ENCODE measurements at places on chromosomes 7 and 10. TPM values are rescaled to one million over a fixed set of nuclear protein-coding genes. Genes with fewer than 3 reads are reported as not detected.

DNA sequence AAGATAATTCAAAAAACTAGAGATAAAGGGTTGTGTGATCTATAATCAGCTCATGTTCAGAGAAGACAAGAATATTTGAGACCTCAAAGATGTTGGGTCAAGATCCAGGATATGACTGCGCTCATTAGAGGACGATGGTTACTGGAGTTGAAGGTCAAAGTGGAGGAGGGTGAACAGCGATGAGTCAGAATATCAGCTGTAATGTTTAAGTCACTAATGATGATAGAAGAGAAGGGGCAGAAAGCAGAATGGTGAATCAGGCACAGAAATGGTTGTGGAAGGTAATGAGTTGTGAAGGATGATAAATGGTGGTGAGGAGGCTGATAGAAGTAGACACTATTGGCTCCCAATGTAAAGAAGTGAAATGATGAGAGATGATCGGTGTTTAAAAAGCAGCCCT is 540.3 kb downstream of the INHBA start:
- H3K36me3 ChIP-seq = no peaks in the 10 kb centered on the region
- H3K4me3 ChIP-seq = no peak overlapping the region
- no peak for DNase-seq
- no peaks in the 10 kb centered on the region for H3K27me3 ChIP-seq

- no peaks in the 10 kb centered on the region for H3K27me3 ChIP-seq
- no peaks in the 10 kb centered on the region for H3K4me1 ChIP-seq
- H3K36me3 ChIP-seq = no peaks in the 10 kb centered on the region
- H3K27ac ChIP-seq = no peak overlapping the region
Observed at GRCh38 chr10:58068809-58069208, 198.9 kb downstream of the IPMK start.

- no peaks in the 10 kb centered on the region for H3K27me3 ChIP-seq
- no peaks in the 10 kb centered on the region for H3K36me3 ChIP-seq
- no peak overlapping the region for H3K27ac ChIP-seq
- H3K4me1 ChIP-seq = no peaks in the 10 kb centered on the region
- no peak overlapping the region for H3K4me3 ChIP-seq
- no peak for DNase-seq
Observed at GRCh38 chr7:90752051-90752450, 155.9 kb downstream of the CDK14 start.

- peaks cover 62% of the 10 kb centered on the region for H3K4me1 ChIP-seq
- H3K27ac ChIP-seq = no peak overlapping the region
- H3K36me3 ChIP-seq = peaks cover 40% of the 10 kb centered on the region
- no peak for DNase-seq
- H3K27me3 ChIP-seq = no peaks in the 10 kb centered on the region
- no peak overlapping the region for H3K4me3 ChIP-seq
Observed at GRCh38 chr10:104318810-104319741, 19.2 kb downstream of the ITPRIP start.

DNA sequence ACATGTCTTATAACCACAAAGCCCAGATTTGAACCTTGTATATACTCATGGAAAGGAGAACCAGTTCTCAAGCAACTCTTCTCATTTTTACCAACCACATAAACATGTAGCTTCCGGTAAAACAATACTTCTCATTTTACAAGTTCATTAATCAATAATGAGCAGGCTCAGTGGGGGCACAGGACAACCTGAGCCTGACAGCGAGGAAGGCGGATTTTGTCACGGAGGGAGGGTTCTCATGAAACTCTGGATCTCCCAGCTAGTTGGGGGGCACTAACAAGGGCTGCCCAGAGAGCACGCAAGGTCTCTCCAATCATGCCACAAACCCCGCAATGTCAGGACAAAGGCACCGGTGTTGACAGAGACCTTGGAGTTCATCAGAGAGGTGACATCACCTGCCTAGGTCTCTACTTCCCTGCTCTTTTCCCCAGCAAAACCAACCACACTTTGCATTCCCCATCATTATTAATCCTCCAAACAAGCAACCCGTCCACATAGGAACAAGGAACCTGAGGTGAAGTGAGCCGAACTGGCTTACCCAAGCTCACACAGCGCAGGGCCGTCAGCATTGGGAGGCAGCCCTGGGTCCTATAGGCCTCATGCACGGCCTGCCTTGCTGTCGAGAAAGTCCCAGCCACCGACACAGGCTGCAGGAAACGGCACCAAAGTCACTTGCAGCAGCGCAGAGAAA is 192.1 kb upstream of the KLF14 start:
- H3K27me3 ChIP-seq = no peaks in the 10 kb centered on the region
- peaks cover 44% of the 10 kb centered on the region for H3K36me3 ChIP-seq
- no peak overlapping the region for H3K4me3 ChIP-seq

- peaks cover 14% of the 10 kb centered on the region for H3K4me1 ChIP-seq
- peak overlapping the region; percentile 36 for H3K4me3 ChIP-seq
- no peak overlapping the region for H3K27ac ChIP-seq
- H3K27me3 ChIP-seq = peaks cover 29% of the 10 kb centered on the region
- no peaks in the 10 kb centered on the region for H3K36me3 ChIP-seq
- peak; percentile 45 for DNase-seq
Observed at GRCh38 chr7:26398756-26399509, 107.3 kb downstream of the SNX10 start.

- no peaks in the 10 kb centered on the region for H3K4me1 ChIP-seq
- no peak overlapping the region for H3K27ac ChIP-seq
- H3K36me3 ChIP-seq = no peaks in the 10 kb centered on the region
- no peak for DNase-seq
- no peaks in the 10 kb centered on the region for H3K27me3 ChIP-seq
Observed at GRCh38 chr10:124010024-124010423, 83.4 kb downstream of the CHST15 start.

DNA sequence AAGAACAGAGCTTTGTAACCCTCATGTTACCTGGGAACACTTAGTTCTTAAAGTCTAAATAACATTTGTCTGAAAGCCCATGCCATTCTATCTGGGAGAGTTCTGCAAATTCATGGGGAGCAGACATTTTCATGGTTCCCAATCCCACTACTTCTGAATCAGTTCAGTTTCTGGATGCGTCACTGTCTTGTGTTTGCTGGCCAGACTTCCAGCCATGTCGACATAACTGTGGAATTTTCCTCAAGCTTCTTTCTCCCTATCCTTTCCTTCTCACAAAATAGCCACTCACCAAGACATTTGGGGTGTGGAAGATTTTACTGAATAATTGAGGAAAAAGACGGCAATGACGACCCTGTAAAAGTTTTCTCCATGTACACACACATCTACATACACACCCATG is 272.5 kb downstream of the NEBL start:
- no peak overlapping the region for H3K4me3 ChIP-seq
- no peaks in the 10 kb centered on the region for H3K4me1 ChIP-seq
- no peak overlapping the region for H3K27ac ChIP-seq
- H3K36me3 ChIP-seq = no peaks in the 10 kb centered on the region
- DNase-seq = no peak
- no peaks in the 10 kb centered on the region for H3K27me3 ChIP-seq

DNA sequence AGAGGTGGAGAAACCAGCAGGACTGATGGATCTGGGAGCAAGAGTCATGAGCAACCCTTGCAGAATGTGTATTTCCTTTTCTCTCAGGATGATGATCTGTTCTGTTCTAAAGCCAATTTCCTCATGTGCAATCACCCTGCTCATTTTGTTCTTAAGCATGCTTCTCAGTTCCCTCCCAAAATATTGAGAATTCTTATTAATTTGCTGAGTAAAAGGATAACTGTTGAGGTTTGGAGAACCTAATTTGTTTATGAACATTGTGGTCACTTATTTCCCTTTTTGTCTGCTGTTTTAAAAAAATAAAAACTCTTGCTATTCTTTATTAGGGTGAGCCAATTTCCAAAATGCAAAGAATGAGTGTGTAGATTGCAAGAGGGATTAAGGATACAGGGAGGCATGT is 106.8 kb downstream of the APBB1IP start:
- peaks cover 12% of the 10 kb centered on the region for H3K4me1 ChIP-seq
- peaks cover 75% of the 10 kb centered on the region for H3K36me3 ChIP-seq
- no peak overlapping the region for H3K27ac ChIP-seq

DNA sequence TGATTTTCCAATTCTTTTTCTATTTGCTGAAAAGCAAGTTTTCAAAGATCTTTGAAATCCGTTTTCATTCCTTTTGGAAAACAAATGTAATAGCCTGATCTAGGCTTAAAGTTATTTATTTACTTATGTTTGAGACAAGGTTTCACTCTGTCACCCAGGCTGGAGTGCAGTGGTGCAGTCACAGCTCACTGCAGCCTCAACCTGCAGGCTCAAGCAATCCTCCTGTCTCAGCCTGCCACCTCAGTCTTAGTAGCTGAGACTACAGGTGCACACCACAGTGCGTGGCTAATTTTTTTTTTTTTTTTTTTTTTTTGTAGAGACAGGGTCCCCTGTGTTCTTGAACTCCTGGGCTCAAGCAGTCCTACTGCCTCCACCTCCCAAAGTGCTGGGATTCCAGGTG is 4.6 kb downstream of the ST7 start:
- no peaks in the 10 kb centered on the region for H3K36me3 ChIP-seq
- H3K4me3 ChIP-seq = no peak overlapping the region
- H3K27ac ChIP-seq = no peak overlapping the region
- peaks cover 13% of the 10 kb centered on the region for H3K4me1 ChIP-seq
- DNase-seq = no peak

GRCh38 chr7:50270531-50271018 is 33.9 kb upstream of the IKZF1 start:
- no peak for DNase-seq
- peak overlapping the region; percentile 57 for H3K27ac ChIP-seq
- H3K4me1 ChIP-seq = peaks cover 76% of the 10 kb centered on the region
- H3K27me3 ChIP-seq = no peaks in the 10 kb centered on the region
- H3K36me3 ChIP-seq = no peaks in the 10 kb centered on the region
- no peak overlapping the region for H3K4me3 ChIP-seq

DNA sequence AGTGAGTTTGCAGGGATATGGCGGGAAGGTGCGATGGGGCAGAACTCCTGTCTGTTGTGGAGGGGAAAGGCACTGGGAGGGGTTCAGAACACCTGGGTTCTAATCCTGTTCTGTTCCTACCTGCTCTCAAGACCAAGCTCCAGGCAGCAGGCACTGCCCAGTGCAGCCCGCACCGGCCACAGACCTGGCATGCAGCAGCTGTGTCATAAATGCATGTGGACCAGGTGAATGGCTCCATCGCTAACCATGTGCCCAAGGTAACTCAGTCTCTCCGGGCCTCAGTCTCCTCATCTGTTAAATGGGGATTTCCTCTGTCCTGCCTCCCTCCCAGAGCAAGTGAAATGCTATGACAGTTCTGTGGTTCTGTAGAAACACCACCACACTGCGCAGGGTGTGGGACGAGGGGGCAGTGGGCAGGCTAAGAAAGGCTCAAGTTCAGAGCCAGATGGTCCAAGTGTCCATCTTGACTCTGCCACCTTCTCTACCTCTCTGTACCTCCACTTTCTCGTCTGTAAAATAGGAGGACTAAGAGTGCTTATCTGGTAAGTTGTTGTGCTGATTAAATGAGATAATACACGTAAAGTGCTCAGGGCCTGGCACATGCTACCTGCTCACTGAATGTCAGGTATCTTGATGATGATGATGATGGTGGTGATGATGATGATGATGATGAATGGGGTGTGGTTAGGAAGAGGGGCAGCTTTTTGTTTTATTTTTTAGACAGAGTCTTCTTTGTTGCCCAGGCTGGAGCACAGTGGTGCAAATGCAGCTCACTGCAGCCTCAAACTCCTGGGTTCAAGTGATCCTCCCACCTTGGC is 22.9 kb downstream of the ATP6V1F start:
- H3K36me3 ChIP-seq = no peaks in the 10 kb centered on the region
- peaks cover 16% of the 10 kb centered on the region for H3K27me3 ChIP-seq
- H3K4me1 ChIP-seq = peaks cover 6% of the 10 kb centered on the region
- no peak overlapping the region for H3K4me3 ChIP-seq

GRCh38 chr10:88370713-88371112 is 212.4 kb downstream of the RNLS start:
- no peak overlapping the region for H3K27ac ChIP-seq
- no peaks in the 10 kb centered on the region for H3K36me3 ChIP-seq
- no peak overlapping the region for H3K4me3 ChIP-seq

DNA sequence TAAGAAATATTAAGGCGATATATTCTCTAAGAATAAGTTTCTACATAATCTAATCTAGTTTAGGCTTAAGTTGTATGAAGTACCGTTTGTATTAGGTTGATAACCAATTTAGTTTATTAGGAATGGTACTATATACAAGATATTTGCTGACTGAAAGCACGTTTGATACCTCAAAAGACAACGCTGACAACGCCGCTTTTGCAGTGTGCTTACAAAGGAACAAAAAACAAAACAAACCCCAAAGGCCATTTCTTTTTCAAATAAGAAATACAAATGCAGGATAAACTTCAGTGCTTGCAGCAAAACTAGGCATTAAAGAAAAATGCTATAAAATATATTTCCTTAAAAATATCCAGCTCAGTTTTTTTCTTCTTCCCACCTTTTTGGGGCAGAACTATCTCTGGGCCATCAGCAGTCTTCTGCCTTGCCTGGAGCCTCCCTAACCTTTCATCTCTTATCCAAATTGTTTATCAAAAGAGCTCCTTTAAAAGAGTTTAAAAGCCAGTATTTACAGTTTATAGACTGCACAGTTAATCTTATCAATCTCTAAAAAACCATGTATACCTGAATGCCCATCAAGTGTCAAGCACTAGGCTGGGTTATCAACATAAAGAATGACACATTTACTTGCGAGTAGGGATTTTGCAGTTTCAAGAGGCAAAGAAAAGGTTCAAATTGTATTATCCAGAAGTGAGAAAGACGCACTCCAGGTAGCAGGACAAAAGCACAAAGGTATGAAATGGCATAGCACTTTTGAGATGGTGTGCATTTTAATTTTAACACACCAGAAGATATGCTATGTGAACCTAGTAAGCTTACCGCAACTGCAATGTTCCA is 4.1 kb upstream of the KMT2E start:
- peaks cover 44% of the 10 kb centered on the region for H3K4me1 ChIP-seq
- H3K27ac ChIP-seq = peak overlapping the region; percentile 100
- H3K4me3 ChIP-seq = peak overlapping the region; percentile 84

DNA sequence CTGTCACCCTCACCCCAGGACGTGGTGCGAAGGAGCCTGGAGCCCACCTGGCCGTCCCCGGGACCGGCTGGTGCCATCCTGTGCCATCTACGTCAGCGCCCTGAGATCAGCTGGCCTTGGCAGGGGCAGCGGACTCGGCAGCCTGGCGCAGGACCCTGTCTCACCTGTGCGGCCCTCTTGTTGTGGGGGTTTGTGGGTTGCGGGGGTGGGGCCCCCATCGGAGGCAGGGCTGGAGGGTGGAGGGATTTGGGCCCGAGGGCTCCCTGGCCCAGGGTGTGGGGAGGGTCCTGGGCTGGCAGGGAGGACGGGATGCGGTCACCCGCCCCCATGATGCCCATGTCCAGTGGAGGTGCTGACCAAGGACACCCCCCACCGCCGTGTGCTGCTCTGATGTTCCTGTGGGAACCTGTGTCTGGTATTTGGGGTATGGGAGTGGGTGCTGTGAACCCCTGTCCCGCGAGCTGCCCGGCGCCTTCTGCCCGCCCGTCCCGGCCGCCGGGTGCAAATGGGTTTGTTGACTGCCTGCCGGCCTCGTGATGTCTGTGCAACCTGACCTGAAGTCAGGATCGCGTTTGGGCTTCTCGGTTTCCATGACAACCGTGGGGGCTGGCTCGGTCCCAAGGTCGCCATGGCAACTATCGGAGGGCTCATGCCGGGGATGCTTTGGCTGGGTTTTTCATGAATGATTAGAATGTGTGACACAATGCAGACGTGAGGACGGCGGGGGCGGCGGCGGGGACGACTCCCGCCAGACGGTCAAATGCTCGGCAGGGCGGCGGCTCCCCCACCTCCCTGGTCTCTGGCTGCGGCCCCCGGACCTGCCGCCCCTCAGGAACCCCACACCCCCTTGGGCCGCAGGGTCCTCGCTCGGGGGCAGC is 7.3 kb downstream of the MAFK start:
- H3K27me3 ChIP-seq = no peaks in the 10 kb centered on the region
- no peak for DNase-seq

The LRRC18 gene
- not detected for total RNA-seq

The CRTAC1 gene
- not detected for total RNA-seq

The GRM8 gene
- total RNA-seq = not detected

The EIF3B gene
- 167 TPM for total RNA-seq
